ENCODE measurements at places on chromosomes 6 and 20.
A peak's percentile ranks its signal among the peaks of the same experiment; 100 is the strongest.

DNA sequence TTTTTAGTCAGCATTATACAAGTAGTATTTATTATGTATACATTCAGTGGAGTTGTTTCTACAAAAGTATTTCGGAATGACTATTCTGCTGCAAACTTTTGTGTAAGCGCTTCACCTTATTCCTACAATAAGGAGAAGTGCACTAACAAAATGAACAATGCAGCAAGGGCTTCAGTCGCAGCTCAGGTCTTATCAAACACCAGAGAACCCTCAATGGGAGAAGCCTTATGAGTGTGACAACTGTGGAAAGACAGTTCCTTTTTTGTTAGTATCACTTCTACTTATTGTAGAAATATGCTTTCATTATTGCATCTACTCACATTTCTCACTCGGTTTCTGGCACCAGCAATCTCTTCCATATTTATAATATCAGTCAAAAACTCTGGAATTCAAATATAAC, 18.8 kb downstream of the ZKSCAN3 start:
- no peak for DNase-seq

- no peak for DNase-seq
Observed at GRCh38 chr6:92700411-92700810, 718.9 kb downstream of the EPHA7 start.

DNA sequence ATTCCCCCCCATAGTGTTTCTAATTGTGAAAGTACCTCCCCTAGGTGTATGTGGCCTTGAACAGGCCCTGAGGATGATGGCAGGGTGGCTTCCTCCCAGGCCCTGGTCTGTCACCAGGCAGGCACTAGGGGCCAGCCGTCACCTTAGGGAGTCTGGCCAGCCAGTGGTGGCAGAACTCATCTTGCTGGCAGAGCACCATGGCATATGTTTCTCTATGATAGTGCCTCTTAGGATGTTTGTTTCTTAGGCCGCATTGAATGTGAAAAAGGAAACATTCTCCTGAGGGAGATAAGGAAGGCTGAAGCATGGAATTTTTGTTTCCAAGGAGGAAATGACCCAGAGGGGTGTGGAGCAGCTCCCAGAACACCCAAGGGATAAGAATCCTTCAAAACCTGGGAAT, 45.2 kb upstream of the KLHL31 start:
- no peak for DNase-seq

- DNase-seq = peak; percentile 13
Observed at GRCh38 chr6:164200071-164200470, 785.6 kb downstream of the QKI start.

GRCh38 chr6:134599079-134599478, 281.2 kb upstream of the SGK1 start:
- no peak for DNase-seq

- DNase-seq = peak; percentile 30
Observed at GRCh38 chr20:38726804-38727606, 2.7 kb downstream of the SLC32A1 start.

DNA sequence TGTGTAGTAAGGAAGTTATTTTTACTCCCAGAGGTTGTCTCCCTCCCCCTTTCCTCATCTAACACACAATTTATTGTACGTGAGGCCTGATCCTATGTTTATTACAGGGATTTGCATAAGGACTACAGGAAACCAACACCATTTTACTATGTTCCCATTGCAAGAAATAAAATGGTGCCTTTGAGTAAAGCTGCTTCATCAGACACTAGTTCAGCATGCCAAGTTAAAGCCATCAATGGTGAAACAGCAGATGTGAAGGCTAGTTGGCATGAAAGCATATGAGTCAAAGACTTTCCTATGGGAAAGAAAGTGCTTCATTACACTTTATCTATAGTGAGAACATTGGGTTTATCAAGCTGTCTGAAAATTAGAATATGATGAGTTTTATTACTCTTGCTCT, 543.0 kb downstream of the GRIK2 start:
- DNase-seq = no peak

- DNase-seq = no peak
Observed at GRCh38 chr20:37781626-37782025, 87.8 kb downstream of the CTNNBL1 start.

DNA sequence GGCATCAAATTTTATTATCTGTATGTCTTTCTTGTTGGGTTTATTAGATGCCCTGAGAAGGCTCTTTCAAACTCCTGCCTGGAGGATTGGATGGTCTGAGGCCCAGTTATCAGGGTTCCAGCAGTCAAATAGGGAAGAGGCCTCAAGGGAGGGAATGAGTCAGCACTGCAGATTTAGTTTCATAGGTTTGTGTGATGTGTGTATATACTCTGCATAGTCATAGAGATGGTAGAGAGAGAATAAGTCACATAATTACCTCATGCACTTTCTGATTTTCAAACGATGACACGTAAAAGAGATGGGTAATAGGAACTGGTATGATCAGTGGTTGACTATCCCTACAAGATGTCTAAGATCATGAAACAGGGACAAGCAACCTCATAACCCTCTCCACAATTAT, 82.1 kb downstream of the ADAT2 start:
- DNase-seq = peak; percentile 62

DNA sequence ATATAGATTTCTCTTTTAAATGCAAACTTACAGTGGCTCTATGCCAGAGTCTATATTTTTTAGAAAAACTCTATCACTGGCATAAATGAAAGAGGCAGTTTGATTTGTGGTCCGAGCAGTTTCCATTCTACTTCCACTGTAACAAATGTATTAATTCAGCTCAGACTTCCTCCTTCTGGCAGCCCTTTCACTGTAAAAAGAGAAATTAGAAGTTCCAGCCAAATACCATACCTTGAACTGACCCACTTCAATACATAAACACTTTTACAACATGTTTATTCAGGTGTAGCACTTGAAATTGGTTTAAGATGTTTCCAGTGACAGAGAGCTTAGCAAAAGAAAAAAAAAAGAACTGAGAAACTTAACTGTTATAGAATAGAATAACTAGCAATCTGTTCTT, 99.3 kb downstream of the BMP5 start:
- no peak for DNase-seq

DNA sequence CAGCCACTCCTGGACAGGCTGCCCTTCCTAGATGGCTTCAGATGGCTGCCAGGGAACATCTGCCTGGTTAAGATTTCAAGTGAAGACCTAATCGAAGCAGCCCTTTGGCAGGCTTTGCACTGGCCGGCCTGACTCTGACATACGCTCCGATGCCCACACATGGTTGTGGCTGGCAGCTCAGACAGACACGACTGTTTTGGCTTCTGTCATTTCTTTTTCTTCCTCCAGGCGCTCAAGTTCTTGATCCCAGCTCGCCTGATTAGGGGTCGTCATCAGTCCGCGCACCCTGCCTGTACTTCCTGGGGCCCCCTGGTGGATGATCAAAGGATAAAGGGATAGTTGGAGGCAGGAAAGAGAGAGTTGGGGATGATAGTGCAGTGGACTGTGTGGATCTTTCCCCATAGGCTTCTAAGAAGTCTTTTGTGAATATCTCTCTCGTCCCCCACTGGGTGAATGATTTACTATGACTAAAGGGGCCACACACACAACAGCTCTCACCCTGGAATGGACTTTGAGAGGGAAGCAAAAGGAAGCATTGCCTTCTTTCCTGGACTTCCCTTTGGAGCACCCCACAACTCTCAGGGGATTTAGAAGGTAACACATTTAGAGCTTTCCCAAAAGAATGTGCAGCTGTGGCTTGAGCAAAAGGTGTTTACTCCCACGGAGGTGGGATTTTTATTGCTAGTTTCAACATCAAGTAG, 21.4 kb upstream of the TRAM2 start:
- peak; percentile 86 for DNase-seq

DNA sequence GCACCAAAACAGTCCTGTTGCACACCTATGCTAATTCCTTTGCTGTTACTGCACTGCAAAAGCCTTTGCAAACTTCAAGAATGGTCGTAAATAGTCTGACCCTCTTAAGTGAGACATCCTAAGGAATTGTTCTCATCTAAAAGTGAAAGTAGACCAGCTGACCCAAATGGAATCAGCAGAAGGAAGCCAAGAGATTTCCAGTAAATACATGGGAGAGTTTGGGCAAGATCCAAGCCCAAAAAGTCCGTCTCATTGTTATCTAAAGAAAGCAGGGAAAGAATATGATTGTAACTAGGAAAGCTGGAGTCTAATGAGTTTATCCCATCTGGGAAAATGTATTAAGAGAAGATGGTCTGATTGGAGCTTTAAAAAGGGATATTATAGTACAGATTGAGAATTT, 43.0 kb upstream of the HIVEP1 start:
- peak; percentile 78 for DNase-seq

DNA sequence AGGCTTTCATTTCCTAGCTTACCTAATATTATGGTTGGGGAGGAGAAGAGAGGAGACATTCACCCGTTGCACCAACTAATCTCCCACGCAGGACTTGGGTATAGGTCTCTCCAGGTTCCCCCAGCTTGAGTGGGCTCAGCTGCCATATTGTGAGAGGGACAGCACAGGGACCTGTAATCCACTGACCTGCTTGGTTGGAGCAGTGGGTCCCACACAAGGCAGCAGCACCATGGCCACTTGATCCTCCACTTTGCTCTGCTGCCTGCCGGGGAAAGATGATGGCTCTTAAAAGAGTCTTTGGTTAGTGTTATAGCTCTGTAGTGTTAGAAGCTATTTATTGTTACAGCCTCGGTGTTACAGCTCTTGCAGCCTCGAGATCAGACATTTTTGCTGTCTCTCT, 22.5 kb upstream of the ECHDC1 start:
- no peak for DNase-seq

- peak; percentile 61 for DNase-seq
Observed at GRCh38 chr6:82057846-82058554, 189.5 kb downstream of the IBTK start.

All from fibroblast of skin of right biceps (primary cell).